ENCODE measurements at places on chromosomes 3 and 15. TPM values are rescaled to one million over a fixed set of nuclear protein-coding genes. Genes with fewer than 3 reads are reported as not detected.

The APEH gene
- 138 TPM for polyA plus RNA-seq

The PLSCR2 gene
- polyA plus RNA-seq = 0.18 TPM

The SCN11A gene
- polyA plus RNA-seq = 0.86 TPM

The TEX9 gene
- polyA plus RNA-seq = 2.6 TPM

The RTP1 gene
- polyA plus RNA-seq = not detected

The PLA2G4E gene
- not detected for polyA plus RNA-seq

The ADAMTSL3 gene
- polyA plus RNA-seq = 5.2 TPM

The CHRNB4 gene
- polyA plus RNA-seq = 0.48 TPM

The FHIT gene
- polyA plus RNA-seq = 18.7 TPM

The CRABP1 gene
- 179 TPM for polyA plus RNA-seq

GRCh38 chr3:14536837-14537589 lies 3.1 kb downstream of the GRIP2 start:
- H3K4me1 ChIP-seq = peaks cover 3% of the 10 kb centered on the region
- no peak overlapping the region for H3K4me3 ChIP-seq
- no peaks in the 10 kb centered on the region for H3K27me3 ChIP-seq
- H3K27ac ChIP-seq = no peak overlapping the region

GRCh38 chr3:108486941-108487340 lies 23.5 kb downstream of the MYH15 start:
- peaks cover 7% of the 10 kb centered on the region for H3K4me1 ChIP-seq
- peak; percentile 44 for DNase-seq
- H3K27me3 ChIP-seq = no peaks in the 10 kb centered on the region
- H3K36me3 ChIP-seq = no peaks in the 10 kb centered on the region
- no peak overlapping the region for H3K27ac ChIP-seq

- no peak for DNase-seq
- no peak overlapping the region for H3K27ac ChIP-seq
- no peak overlapping the region for H3K4me3 ChIP-seq
- H3K27me3 ChIP-seq = no peaks in the 10 kb centered on the region
- no peaks in the 10 kb centered on the region for H3K4me1 ChIP-seq
Measured at GRCh38 chr15:56124391-56124790, 119.3 kb downstream of the RFX7 start.

- peak overlapping the region; percentile 97 for H3K4me3 ChIP-seq
- DNase-seq = peak; percentile 52
- peaks cover 3% of the 10 kb centered on the region for H3K27me3 ChIP-seq
- H3K27ac ChIP-seq = peak overlapping the region; percentile 37
Measured at GRCh38 chr3:57164217-57164656, 916 bp downstream of the IL17RD start.

- H3K4me3 ChIP-seq = no peak overlapping the region
- no peaks in the 10 kb centered on the region for H3K36me3 ChIP-seq
- no peaks in the 10 kb centered on the region for H3K4me1 ChIP-seq
- DNase-seq = no peak
- H3K27me3 ChIP-seq = no peaks in the 10 kb centered on the region
Measured at GRCh38 chr3:114569186-114569585, 275.4 kb downstream of the TIGIT start.

GRCh38 chr3:24829011-24829581 lies 334.4 kb upstream of the THRB start:
- H3K4me3 ChIP-seq = peak overlapping the region; percentile 90
- no peaks in the 10 kb centered on the region for H3K36me3 ChIP-seq
- H3K27ac ChIP-seq = peak overlapping the region; percentile 33
- H3K27me3 ChIP-seq = peaks cover 49% of the 10 kb centered on the region
- H3K4me1 ChIP-seq = no peaks in the 10 kb centered on the region

DNA sequence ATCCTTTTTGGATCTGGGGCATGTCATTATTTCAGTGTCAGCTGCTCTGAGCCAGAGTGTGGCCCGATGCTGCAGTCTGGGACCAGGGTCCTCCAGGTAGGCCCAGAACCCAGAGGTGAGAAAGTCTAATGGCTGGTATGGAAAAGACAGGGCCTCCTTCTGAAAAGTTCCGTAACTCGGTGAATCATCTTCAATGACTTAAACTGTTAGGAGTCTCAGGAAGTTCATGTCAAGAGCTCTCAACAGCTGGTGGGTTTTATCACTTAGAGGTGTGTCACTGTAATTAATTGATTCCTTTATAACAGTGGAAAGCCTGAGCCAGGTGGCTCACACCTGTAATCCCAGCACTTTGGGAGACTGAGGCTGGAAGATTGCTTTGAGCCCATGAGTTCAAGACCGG lies 28.5 kb upstream of the PDE8A start:
- no peak for DNase-seq
- H3K27ac ChIP-seq = no peak overlapping the region
- no peaks in the 10 kb centered on the region for H3K27me3 ChIP-seq
- H3K36me3 ChIP-seq = no peaks in the 10 kb centered on the region
- no peaks in the 10 kb centered on the region for H3K4me1 ChIP-seq
- H3K4me3 ChIP-seq = no peak overlapping the region

DNA sequence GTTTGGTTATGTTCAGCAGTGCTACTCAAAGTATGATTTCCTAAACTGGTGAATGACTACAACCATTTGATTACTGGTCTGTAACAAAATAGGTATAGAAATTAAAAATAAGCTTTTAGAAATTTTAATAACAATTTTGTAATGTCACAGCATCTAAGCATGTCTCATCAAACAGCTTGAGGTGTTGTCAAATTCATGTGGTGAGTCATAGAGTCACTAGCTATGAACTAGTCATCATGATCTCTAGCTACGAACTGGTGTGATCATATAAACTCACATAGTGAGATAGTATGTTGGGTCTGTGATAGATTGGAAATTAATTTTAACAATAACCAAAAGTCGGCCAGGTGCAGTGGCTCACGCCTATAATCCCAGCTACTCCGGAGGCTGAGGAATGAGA lies 213.9 kb upstream of the RBMS3 start:
- no peak overlapping the region for H3K4me3 ChIP-seq
- H3K36me3 ChIP-seq = no peaks in the 10 kb centered on the region
- no peak overlapping the region for H3K27ac ChIP-seq
- DNase-seq = no peak

DNA sequence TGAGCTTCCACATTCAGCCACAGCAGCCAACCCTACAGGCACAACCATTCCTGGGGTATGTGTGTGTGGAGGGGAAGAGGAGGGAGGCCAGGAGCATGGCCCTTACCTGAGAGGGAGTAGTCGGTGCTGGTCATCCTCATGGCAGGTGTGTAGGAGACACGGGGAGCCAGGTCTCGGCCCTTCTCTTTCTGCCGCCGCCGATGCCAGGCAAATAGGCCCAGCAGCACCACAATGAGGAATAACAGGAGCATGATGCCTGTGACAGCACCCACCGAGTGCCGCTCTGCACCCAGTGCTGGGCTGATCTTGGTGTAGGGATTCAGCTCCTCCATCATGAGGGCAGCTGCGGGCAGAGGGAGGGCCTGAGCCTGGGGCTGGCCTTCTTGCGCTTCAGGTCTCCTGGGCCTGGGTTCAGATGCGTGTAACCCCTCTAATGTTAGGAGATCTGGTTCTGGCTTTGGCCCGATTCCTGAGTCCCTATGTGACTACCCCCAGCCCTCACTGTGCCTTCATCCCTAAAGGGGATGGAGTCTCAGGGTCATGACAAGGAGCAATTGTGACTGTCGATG lies 44.4 kb downstream of the RAB11A start:
- no peak overlapping the region for H3K4me3 ChIP-seq
- DNase-seq = no peak
- no peaks in the 10 kb centered on the region for H3K36me3 ChIP-seq
- H3K4me1 ChIP-seq = no peaks in the 10 kb centered on the region

DNA sequence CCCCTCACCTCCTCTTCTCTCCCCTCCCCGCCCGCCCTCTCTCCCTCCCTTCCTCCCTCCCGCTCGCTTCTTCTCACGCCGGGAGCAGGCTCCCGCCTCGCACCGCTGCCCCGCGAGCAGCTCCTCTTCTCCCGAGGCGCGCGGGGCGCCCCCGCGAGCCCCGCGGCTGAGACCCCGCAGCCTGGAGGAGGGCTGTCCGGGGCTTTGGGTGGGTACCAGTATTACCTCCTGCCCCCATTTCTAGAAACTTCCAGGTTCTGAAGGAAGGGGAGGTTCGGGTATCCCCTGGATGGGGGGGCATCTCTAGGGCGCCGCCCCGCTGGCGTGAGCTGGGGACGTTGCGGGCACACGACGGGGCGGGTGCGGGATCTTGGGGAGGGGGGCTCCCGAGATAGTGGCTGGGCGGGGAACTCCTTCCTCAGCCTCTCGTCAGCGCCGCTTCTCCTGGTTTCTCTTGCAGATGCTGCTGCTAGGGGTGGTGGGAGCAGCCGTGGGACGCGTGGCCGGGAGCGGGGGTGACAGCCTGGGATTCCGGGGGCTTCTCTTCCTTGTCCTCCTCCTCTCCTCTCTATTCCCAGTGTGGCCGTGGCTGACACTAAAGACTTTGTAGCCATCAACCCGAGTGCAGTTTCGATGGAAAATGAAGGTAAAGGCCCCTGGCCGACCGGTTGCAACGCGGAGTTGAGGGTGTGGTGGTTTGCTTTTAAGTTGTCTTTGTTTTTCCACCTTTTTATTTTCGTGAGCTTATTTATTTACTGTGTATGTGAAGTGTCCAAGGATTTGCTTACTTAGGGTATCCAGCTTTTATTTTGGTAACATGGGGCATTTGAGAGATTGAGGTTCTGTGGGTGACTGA lies 474 bp downstream of the ATP2C1 start:
- H3K27ac ChIP-seq = peak overlapping the region; percentile 98
- H3K27me3 ChIP-seq = no peaks in the 10 kb centered on the region
- peaks cover 3% of the 10 kb centered on the region for H3K4me1 ChIP-seq
- peak overlapping the region; percentile 76 for H3K4me3 ChIP-seq

DNA sequence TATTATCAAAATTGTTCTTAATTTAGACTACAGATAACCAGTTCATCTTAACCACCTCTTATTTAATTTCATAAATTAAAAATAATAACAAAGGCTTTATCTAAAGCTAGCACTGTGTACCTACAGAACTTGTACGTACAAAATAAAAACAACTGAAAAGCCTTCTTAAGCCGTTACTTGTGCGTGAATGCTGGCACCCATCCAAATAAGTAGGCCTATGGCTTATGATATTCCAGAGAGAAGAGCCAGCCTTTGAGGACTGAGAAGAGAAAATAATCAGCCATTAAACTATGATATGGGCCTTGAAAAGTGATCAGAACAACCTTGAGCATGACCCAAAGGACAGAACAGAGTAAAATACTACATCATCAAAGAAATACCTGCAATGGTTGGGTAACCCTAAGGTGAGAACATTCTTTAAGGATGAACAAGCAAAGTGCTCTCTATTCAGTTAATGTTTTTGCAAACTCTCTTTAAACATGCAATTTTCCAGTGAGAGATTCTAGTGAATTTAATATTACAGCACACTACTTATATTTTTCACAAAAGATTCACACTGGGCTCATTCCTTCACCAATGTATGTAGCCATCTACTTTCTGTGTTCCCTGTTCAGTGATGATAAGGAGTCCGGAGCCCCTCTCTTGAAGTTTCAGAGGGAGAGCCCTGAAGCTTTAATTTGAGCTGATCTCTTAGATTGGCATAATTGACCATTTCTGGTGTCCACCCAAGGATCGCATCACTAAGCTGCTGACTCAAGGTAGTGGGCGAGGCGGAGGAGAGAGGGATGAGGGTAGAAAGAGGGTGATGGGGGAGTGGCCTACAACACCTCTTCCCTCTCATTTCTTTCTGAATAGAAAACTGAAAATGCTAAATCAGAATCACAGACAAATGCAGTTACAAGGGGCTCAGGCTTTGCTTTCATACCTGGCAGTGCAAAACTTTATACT lies 7.7 kb upstream of the ACTC1 start:
- no peak overlapping the region for H3K27ac ChIP-seq
- H3K27me3 ChIP-seq = no peaks in the 10 kb centered on the region
- peaks cover 15% of the 10 kb centered on the region for H3K4me1 ChIP-seq
- no peak for DNase-seq
- no peak overlapping the region for H3K4me3 ChIP-seq

DNA sequence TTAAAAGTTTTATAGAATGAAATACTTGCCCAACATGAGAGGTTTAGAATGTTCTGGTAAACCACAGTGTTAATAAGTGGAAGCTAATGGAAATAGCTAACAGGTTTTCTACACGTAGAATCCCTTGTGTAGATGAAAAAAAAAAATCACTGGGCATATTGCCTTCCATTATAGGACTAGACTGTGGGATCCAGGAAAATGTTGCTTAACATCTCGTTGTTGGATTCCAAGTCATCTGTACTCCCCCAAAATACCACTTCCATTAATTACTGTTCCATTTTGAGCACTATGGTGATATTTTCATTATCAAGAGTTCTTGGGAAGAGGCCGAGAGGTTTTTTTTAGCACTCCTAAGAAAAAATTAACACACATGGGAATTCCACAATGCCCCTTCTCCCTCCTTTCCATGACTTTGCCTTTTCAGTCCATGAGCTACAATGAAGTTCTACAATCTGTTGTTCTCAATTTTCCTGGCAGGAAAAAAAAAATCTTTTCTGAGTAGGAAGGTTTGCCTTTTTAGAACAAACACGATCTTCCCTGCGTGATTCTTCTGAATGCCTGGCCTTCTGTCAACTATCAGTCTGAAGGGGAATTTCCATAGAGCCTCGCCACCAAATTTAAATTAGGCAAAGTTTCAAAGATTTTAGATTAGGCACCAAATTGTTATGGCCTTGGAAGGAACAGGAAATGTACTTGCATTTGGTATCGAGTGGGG lies 74.4 kb upstream of the CTDSPL start:
- H3K4me1 ChIP-seq = no peaks in the 10 kb centered on the region
- no peak overlapping the region for H3K4me3 ChIP-seq
- no peaks in the 10 kb centered on the region for H3K27me3 ChIP-seq
- DNase-seq = no peak
- no peak overlapping the region for H3K27ac ChIP-seq

GRCh38 chr15:66085128-66085527 lies 168.4 kb downstream of the MEGF11 start:
- no peaks in the 10 kb centered on the region for H3K27me3 ChIP-seq
- H3K4me1 ChIP-seq = peaks cover 11% of the 10 kb centered on the region
- H3K36me3 ChIP-seq = no peaks in the 10 kb centered on the region
- H3K27ac ChIP-seq = no peak overlapping the region
- H3K4me3 ChIP-seq = no peak overlapping the region
- DNase-seq = no peak

GRCh38 chr15:29352402-29352801 lies 82.8 kb upstream of the NSMCE3 start:
- no peak overlapping the region for H3K4me3 ChIP-seq
- no peak for DNase-seq
- H3K36me3 ChIP-seq = no peaks in the 10 kb centered on the region

- no peaks in the 10 kb centered on the region for H3K36me3 ChIP-seq
- H3K27ac ChIP-seq = no peak overlapping the region
- peaks cover 7% of the 10 kb centered on the region for H3K4me1 ChIP-seq
Measured at GRCh38 chr3:47961815-47962606, 54.2 kb downstream of the MAP4 start.
